ENCODE measurements at places on chromosomes 7 and 10.

GRCh38 chr7:18401757-18402156, 93.8 kb upstream of the HDAC9 start:
- no peak for DNase-seq

- no peak for DNase-seq
Measured at GRCh38 chr10:22648547-22648961, 65.8 kb downstream of the PIP4K2A start.

- no peak for DNase-seq
Measured at GRCh38 chr10:46014683-46015405, 15.6 kb downstream of the NCOA4 start.

- DNase-seq: no peak
Measured at GRCh38 chr7:152615031-152615741, 60.8 kb downstream of the XRCC2 start.

DNA sequence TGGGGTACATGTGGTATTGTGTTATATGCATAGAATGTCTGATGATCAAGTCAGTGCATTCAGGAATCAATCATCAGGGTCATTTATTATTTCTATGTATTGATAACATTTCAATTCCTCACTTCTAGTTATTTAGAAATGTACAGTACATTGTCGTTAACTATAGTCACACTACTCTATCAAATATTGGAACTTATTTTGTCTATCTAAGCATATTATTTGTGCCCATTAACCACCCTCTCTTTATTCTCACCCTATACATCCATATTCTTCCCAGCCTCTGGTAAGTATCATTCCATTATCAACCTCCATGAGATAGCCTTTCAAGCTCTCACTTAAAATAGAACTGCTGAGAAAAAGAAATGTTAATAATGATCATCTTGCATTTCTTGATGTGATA, 596.5 kb upstream of the POT1 start:
- no peak for DNase-seq

DNA sequence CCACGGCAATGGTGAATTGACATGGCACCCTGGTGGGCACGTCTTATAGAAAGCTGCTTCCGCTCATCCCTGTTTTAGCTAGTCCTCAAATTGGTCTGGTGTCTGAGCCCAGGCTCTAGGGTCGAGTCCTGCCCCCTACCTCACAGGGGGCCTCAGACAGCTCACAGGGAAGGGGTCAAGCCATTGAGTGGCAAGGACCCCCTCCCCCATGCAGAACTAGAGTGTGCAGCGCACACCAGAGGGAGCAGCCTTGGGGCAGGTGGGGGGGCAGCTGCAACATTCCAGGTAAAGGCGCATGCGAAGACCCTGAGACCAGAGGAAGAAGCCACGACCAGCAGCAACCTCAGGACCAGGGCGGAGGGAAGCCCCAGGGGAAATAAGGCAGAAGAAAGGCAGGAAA, 240.4 kb upstream of the PPP2R2D start:
- no peak for DNase-seq

GRCh38 chr10:47347303-47347675, 874 bp upstream of the RBP3 start:
- no peak for DNase-seq

- DNase-seq: no peak
Measured at GRCh38 chr10:94524146-94524545, 21.4 kb upstream of the HELLS start.

DNA sequence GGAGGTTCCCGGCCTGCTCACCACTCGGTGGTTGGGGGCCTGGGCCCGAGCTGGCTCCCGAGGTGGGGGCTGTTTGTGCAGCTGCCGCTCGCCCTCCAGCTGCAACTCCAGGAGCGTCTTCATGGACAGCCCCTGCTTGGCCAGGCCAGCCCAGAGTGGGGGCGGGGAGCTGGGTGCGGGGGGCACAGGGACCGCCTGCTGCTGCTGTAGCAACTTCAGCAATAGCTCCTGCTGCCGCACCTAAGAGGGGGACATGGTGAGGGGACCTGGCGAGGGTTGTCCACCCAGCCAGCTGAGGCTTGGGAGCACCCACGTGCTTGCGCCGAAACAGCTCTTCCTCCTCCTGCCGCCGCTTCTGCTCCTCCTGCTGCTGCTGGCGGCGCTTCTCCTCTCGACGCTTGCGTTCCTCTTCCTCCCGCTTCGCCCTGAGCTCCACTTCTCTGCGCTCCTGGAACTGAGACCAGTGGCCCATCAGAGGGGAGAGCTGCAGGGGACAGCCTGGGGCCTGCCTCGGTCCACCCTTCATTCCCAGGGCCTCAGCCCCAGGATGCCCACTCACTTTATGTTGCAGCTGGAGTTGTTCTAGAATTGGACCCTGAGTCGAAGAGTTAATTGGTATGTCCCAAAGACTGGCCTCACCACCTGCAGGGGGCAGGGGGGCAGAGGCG, 9.6 kb downstream of the GNB2 start:
- no peak for DNase-seq

DNA sequence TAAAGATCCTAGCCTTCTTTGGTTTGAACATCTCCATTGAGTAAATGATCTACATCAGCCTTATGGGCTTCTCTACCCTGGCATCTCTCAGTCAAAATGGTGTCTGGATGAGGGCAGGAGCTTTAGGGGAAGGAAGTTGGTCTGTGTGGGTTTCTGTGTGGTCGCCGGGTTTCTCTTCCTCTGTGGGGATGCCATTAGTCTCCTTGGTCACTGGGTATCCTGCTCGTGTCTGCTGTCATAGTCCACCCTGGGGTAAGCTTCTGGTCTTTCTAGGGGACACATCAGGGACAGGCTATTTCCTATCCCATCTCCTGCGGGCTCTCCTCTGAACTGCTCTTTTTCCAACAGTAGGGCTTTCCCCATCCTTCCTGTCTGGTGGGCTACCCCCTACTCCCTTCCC, 150.3 kb upstream of the NPY start:
- DNase-seq: no peak

- DNase-seq: no peak
Measured at GRCh38 chr10:3045471-3046209, 21.7 kb upstream of the PFKP start.

- no peak for DNase-seq
Measured at GRCh38 chr7:84372155-84372621, 177.6 kb upstream of the SEMA3A start.

- DNase-seq: no peak
Measured at GRCh38 chr7:117231047-117231359, 91.9 kb downstream of the WNT2 start.

DNA sequence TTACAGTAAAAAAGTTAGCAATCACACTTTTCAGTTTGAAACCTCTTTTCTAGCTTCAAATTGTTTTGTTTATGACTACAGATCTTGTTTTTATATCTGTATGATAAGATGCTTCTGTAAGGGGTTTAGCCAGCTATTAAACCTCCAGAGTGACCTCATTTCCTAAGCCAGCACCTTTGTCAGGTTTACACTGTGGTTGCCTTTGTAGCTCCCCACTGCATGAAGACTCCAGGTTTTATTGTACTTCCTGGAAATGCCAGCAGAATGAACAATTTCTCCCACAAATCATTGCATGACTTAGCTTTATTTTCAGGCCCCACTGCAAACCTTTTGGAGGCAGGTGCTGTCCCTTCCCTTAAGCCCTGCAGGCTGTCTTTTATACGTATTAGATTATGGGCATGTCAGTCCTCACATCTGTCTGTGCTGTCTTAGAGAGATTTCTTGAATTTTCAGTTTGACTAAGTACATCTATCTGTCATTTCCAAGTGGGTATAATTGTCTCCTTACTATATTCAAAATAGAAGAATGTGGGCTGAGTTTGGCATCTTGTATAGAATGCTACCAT, 8.2 kb upstream of the AGR3 start:
- DNase-seq: no peak

GRCh38 chr7:19972876-19973275, 199.5 kb upstream of the TMEM196 start:
- no peak for DNase-seq

- DNase-seq: no peak
Measured at GRCh38 chr7:155464948-155465739, 7.2 kb downstream of the EN2 start.

DNA sequence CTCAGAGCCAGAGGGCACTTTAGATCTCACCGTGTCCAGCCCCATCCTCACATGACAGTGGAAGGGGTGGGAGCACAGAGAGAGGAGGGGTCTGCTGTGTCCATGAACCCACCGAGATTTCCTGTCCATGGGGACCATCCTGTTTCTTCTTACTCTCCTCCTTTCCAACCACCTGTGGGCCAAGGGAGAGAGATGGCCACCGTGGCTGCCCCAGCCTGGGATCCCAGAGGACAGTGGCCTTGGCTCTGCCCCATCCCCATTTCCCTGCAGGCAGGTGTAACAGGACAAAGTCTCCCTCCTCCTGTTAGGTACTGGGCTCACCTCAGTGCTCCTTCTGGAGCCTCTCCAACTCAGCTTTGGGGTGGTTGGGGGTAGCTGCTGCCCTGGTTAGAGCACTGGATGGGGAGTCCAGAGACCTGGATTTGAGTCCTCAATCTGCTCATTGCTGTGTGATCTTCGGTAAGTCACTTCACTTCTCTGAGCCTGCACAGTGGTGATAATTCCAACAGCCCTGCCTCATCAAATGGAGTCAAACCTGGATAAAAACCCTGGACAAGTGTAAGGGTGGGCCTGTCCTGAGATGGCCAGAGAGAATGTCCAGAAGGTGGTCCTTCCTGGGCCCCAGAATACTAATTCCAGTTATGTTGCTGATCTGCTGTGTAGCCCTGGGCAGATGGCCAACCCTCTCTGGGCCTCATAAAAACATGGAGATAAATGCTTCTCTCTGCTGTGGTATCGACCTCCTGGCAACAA, 17.8 kb upstream of the PCBD1 start:
- no peak for DNase-seq

DNA sequence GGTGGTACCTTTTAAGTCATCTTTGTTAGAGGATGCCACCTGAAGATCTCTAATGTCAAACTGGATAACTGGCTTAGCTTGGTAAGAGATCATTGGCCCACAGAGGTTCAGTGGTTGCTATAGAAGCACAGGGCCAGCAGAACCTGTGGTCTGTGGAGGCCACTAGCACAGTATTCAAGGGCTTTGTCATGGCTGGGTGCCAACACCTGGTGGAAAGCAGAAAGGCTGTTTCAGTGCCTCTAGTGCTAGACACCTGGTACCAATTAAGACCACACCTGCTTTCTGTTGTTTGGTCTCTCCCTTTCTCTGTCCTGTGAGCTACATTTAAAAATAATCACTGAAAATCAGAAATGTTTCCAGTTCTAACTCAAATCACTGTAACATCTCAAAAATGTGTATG, 10.0 kb upstream of the PCGF5 start:
- no peak for DNase-seq

GRCh38 chr7:44108768-44109750, 4.9 kb downstream of the AEBP1 start:
- DNase-seq: no peak

DNA sequence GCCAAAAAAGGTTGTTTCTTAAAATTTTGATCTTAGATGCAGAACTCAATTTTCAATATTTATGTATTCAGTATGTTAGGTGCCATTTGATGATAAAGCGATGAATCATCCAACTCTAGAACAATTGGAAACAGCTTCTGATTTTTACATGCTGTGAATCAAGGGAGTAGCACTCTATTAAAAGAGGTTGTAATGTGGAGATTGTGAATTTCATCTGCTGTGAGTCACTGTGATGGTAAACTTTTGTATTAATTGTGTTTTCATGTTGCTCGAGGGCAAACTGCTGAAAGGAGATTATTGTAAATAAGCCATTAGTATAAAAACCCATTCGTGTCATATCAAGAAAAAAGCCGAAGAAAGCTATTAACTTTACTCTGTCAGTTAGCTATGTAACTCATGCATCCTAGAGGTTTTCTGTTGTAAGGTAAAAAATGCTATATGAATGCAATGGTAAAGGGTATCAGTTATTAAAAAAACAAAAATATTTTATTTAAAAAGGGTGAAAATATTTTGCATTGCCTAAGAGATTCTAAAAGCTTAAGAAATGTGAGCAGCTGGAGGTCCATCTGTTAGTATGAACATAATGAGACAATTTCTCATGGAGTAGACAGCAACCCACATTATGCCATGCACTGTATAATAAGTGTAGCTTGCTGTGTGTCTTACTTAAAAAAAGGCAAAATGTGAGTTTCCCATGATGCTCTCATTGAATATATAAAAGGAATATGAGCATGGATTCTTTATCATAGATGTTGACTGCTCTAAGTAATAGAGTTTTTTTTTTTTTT, 511.0 kb upstream of the PCDH15 start:
- no peak for DNase-seq

GRCh38 chr7:98090116-98090515, 16.5 kb upstream of the LMTK2 start:
- no peak for DNase-seq

GRCh38 chr10:122856902-122857301, 11.2 kb upstream of the CUZD1 start:
- no peak for DNase-seq

- DNase-seq: no peak
Measured at GRCh38 chr7:140033779-140034363, 28.9 kb downstream of the PARP12 start.

DNA sequence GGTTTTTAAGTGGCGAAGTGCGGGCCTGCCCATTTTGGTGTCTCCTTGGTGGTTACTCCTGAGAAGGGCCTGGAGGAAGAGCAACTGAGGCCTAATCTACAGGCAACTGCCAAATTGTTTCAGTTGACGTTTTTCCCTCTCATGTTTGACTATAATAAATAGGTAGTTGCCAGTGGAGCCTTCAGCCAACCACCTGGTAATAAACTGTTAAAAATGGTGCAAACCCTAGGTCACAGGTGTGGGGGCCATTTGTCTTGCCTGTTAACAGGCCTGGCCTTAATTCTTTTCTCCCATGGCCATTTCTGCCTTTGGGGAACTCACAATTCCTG, 3.7 kb downstream of the IKZF1 start:
- DNase-seq: no peak

GRCh38 chr10:125289461-125289860, 129.1 kb upstream of the CTBP2 start:
- no peak for DNase-seq

GRCh38 chr10:23399701-23400144, 39.2 kb upstream of the OTUD1 start:
- no peak for DNase-seq

GRCh38 chr7:30437823-30438574, 40.6 kb downstream of the NOD1 start:
- DNase-seq: no peak

- DNase-seq: no peak
Measured at GRCh38 chr10:76091926-76092325, 660.5 kb downstream of the LRMDA start.

DNA sequence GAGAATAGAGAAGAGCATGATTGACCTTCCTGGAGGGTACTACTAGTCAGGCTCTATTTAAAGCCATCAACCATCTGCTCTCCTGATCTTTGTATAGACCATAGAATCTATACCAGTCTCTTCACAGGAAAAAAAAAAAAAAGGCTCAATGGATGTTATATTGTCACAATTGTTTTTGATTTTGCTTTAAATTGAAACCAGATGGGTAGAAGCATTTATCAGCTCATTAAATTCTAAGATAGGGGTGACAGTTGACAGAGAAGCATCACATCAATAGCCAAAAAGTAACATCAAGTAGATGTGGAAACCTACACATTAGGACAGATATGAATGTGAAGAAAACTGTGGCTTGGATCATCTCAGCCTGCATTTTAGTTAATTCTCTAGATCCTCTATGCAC, 558.9 kb upstream of the MBL2 start:
- no peak for DNase-seq

GRCh38 chr10:32112055-32112454, 55.8 kb upstream of the KIF5B start:
- DNase-seq: no peak
